Stimulated activated naive CD4-positive, alpha-beta T cell treated with Interleukin-2 at 50 U/mL for 16 hours (primary cell): ENCODE measurements at places on chromosomes 3 and 15.
A peak's percentile ranks its signal among the peaks of the same experiment; 100 is the strongest.

DNA sequence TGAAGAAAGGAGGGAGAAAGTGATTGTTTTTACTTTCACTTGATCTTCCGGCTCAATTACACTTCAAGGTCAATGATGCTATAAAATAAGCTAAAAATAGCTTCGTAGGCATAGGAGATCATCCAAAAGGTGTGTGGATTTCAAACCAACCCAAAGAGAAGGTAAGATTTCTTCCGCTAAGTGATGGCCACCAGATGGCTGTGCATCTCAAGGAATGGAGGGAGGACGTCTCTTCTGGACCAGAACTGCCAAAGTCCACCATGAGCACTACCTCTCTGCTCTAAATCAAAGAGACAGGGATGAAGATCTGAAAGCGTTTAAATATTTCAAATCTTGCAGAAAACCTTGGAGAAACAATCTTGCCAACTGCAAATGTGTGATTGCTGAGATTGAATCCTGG, 199.1 kb upstream of the ZPLD1 start:
- DNase-seq: no peak

DNA sequence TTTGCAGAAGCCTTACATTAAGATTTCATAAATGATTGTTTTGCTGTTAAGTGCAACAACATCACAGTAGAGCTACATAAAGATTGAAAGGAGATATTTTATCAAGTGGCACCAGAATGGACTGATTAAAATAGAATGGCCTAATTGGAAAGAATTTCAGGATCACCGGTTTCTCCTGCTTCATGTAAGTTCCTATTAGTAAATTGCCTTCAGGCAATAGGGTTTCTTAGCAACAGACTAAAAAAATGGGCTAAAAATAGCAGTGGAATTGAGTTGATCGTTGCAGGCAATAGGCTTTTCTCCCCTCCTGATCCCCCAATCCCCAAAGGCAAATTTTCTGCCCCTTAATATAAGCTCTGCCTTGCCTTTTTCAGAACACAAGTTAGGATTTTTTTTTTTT, 917 bp downstream of the LNP1 start:
- DNase-seq: no peak

- DNase-seq: no peak
Measured at GRCh38 chr3:23592961-23593931, 212.5 kb upstream of the UBE2E1 start.

DNA sequence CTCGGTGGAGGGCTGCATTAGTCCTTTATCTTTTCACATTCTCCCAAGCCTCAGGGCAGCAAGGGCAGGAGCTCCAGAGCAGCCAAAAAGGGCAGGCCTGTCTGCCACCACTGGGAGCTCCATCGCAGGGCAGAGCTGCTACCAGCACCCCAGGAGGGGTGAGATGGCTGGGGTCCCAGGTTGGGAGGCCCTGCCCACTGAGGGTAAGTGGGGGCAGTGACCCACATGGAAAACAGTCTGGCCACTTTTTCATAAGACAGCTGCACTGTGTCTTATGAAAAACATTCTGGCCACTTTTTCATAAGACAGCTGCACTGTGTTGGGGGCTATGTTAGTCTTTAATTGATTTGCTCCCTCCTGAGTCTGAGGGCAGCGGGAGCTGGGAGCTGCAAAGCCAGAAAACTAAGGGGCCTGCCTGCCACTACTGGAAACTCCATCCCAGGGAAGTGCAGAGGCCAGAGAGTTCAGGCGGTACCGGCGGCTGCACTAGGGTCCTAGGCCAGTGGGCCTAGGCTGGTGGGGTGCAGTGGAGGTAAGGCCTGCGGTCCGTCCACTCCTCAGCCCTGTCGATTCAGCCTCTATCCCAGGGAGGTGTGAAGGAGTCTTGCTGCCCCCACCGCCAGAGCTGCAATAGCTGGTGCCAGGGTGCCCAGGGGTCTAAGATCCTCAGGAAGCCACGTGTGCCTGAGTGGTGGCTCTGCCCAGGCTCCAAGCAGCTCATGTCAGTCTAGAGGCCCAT, 45.4 kb downstream of the TMCO5A start:
- DNase-seq: no peak

- DNase-seq: no peak
Measured at GRCh38 chr3:26418553-26418952, 204.0 kb upstream of the LRRC3B start.

DNA sequence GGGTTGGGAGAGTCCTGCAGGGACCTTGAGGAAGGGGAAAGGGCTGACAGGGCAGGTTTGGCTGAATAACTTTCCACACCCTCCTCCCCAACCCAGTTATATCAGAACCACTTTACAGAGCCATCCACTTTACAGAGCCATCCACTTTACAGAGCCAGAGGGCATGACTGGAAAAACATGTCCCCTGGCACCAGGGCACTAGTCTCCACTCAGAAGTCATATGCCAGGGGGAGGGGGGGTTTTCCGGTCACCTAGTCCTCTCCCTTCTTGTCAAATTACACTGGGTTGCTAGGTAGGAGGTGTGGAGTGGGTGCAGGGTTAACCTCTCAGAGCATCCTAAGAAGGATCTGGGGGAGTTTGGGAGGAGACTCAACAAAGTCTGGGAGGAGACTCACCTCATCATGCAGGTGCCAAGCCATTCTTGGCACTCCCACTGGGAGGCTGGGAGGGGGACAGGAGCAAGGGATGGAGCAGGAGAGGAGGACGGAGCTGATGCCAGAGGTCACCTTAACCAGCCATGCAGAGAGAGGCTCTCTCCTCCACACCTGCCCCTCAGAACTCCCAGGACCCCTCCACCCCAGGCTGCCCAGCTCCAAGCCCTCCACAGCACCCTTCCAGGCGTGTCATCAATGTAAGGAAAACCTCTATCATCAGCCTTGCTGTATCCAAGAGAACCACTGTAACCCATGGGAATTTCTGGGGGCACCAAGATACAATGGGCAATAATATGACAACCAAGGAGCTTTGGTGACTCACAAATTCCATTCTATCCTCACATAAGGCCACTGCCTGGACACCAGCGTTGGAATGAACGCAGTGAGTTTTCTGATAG, 1.7 kb downstream of the LRRC2 start:
- DNase-seq: no peak

DNA sequence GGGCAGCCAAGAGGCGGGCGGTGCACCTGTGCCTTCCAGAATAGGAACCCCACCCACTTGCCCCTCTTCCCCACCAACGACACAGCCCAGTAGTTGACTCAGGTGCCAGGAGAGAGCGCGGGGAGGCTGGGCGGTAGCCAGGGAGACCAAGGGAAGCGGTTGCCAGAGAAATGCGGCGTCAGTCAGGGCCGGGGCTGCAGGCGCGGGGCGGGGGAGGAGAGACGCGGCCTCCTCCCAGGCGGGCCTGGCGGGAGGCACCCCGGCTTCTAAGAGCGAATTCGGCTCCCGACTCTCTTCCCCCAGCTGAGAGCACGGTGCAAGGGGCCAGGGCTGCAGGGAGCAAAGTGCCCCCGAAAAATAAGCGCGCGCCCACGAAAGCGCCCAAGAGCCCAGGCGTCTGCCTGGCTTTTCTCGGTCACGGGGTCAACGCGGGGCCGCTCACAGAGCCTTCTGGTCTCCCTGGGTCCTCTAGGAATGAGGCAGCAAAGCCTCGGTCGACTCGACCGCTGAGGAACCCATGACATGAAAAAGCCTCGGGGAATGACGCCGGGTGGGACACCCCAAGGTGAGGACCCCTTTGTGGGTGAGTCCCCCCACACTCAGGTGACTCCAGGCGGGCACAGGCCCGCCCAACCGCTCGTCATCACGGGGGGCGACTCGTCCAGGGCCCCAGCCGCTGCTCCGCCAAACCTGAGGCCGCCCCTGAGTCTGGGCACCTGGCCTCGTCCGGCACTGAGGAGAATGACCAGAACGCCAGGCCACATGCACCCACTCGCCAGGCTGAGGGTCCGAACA, 716 bp downstream of the CPEB1 start:
- DNase-seq: no peak

DNA sequence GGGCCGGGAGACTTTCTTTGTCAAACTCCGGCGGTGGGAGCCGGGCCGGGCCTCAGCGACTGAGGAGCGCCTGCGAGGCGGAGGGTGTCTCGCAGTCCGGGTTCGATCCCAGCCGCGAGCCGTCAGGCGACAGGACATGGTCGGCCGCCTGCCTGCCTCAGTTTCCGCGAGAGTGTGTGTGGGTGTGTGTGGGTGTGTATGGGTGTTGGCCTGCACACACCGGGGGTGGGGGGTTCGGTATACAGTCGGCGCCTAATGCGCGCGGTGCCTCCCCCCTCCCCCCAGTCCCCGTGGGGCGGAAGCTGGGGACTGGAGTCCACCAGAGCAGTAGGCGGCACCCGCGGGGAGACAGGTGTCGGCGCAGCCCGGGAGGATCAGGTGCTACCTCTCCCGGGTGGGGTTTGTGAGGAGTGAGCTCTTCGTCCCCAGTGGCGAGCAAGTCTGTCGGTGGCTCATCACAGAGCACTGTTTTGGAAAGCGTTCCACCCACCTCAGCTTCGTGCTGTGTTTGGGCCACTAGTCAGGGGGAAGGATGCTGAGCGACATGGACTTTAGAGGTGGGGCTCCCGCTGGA, 246.3 kb downstream of the GOLGA6L6 start:
- no peak for DNase-seq

DNA sequence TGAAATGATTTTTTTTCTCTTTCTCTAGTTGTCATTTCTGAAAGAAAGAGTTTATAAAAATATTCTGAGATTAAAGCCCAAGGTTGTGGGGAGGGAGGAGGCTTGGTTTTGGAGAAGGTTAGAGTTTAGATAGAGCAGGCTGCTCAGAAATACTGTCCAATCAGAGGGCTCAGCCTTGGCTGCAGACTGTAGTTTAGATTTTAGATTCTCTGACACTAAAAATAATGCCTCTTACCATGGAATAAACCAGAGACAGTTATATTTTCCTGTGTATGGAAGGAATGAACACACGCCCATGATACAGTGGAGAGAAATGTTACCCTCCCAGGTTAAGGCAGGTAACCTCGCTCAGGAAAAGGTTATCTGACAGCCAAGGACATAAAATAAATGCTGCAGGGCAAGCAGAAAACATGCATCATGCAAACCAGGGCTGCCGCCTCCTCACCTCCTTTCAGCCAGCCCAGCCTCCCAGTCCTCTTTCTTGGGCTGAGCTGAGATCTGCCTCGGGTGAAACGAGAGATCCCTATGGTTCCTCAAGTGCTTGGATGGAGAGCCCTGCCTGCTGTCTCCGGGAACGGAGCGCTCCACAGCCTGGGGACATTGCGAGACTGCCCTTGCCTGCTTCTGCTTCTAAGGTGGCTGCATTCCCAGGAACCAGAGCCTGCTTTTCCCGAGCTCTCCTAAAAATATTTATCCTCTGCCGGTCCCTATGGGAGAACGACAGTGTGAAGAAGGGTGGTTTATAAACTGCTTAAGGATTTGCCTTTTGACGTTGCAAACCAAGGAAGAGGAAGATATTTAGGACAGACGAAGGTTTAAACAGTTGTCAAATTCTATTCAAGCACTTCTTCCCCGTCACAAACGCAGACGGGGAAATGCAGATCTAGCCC, 848 bp downstream of the NCEH1 start:
- peak; percentile 3 for DNase-seq
